ENCODE measurements at places on chromosomes 2 and 18.

DNA sequence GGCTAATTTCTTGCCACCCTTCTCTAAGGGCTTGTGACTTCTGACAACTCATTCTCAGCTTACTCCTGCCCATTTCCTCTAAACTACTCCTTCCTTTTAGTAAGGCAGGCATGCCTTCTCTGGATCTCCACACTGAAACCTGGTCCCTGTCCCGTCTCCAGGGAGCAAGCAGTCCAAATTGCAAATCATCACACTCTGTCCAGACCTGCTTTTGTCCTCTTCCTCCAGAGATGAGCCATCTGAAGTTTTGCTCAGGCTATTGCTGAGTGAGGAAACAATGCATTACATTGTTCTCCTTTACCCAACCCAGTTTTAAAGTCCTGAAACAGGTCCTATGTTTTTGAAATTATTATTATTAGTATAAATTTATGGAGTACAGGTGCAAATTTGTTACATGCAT lies 57.3 kb downstream of the ARHGAP25 start:
- no peak for DNase-seq

DNA sequence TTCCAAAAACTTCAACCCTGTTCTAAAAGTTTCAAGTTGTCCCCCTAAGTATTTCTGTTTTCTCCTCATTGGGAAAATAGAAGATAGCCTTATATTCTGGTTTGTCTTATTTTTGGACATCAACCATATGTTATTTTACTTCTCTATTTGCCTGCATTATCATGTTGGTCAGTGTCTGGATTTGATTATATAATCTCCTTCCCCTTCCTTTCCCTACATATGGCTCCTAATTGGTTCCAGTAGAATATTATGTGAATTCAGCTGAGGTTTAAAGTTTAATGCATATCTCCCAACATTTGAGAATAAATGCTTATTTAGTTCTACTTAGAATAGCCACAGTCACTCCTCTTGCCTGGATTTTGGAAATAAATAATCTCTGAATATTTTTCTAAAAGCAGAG lies 66.9 kb downstream of the OXER1 start:
- DNase-seq: peak; percentile 21

- peak; percentile 31 for DNase-seq
Observed at GRCh38 chr2:73939419-73939818, 12.7 kb downstream of the DGUOK start.

DNA sequence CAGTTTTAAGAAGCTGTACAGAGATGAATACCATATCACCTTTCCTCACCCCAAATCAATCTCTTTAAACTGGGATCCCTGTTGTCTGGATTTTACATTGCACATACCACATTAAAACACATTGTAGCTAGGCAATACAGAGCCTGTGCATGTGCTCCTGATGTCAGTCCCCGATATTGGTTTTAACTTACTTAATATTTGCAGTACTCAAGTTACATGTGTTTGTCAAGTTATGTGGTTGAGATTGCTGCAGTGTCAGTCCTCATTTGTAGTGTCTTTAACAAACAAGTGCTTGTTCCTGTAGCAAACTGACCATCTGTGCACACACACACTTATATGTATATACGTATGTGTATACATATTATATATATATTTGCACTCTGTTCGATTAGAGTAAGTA lies 10.4 kb upstream of the UBE2E3 start:
- DNase-seq: no peak

DNA sequence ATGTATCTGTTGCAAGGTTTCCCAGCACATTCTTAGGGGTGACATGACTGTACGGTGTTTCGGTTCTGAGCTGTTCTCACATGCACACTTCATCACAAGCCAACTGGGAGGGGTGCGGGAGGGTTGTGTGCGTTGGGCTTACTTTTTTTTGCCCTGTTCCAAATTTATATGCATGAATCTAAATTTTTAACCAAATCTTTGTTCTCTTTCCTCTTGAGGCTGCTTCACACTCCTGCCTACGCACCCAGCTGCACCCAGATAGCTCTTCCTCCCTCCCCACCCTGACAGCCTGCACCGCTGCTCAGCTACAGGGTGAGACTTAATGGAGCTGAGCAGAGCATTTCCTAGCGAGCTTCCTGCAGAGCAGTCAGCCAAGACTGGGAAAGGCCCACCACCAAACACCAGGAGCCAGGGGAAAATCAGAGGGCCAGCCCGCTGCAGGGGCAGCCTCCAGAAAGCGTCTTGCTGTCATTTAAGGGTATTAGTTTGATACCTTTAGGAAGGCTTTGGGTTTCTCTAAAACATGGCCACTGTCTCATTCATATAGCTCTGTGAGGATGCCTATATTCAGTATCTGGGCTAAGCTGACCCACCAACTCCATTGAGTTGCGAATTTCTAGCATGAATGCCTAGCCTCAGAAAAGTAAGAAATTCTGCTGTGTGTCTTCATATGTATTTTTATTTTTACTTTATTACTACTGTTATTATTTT lies 84.5 kb downstream of the POU3F3 start:
- DNase-seq: no peak

GRCh38 chr2:148998165-148998830 lies 40.2 kb upstream of the LYPD6B start:
- no peak for DNase-seq

- DNase-seq: no peak
Observed at GRCh38 chr2:23118313-23118712, 266.7 kb upstream of the KLHL29 start.

- no peak for DNase-seq
Observed at GRCh38 chr2:44705356-44705755, 236.1 kb upstream of the SIX3 start.

GRCh38 chr18:79947881-79948610 lies 3.4 kb downstream of the SLC66A2 start:
- no peak for DNase-seq

- DNase-seq: no peak
Observed at GRCh38 chr2:197261808-197262226, 48.8 kb downstream of the ANKRD44 start.

DNA sequence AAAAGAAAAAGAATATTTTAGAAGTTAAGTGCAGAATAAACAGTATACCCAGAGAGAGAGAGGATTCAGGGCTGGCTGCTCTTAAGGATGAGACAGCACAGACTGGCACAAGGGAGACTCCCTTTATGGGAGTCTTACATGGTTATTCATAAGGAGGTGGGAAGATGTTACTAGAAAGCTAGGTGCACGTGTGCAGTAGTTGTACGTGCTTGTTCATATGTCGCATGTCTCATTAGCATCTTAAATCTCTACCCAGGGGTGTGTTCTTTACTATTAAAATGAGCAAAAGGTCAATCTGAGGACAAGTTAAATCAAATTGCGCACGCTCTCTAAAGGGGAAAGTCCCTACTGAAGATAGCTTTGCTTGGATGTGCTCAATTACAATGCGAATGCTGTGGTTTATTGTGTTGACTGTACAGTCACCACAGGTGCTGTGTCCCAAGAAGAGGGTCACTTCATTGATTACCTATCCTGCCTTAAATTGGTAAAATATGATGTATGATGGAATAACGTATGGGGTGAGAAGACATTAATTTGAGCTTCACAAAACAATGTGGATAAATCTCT lies 368.0 kb upstream of the SPHKAP start:
- DNase-seq: no peak

DNA sequence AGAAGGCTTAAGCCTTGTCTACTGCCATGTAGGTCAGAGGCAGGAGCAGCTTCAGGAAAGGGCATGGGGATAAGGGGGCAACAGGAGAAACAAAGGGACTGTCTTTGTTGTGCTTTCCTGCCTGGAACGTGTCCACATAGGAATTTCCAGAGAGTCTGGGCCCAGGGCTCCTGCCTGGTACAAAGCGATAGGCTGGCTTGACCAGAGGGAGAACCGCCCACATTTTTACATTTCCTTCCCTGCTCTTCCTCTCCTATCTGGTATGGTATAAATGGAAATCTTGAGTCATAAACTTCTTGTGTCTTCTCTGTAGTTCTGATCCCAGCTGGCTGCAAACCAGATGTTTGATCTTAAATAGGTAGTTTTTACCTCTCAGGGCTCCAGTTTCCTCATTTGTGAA lies 414.8 kb downstream of the HRH4 start:
- no peak for DNase-seq

DNA sequence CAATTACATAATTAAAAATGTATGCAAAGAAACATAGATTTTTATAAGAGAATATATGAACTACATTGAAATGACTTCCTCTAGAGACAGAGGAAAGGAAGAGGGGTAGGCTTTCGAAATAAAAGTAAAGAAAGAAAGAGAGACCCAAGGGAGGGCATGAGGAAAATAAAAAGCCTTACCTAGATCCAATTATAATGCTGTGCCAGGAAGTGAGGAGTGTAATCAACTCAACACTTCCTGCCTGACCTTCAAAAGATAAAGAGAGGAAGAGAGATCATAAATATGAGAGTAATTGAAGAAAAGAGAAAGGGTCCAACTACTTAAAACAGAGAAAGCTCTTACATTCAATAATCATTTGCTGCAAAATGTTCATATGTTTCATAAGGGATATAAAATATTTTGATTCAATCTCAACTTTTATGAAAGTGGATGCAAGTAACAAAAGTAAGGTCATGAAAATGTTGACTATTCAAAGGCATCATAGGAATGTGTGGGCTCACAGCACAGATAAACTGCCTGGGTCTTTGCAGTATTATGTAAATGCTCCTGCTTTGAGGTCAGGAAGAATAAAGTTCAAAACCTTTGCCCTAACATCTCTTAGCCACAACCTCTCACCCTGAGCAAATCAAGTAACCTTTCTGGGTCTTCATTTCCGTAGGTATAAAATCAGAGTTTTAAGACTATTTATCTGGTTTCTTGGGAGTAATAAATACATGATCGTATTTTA lies 1237.7 kb downstream of the LRP1B start:
- DNase-seq: peak; percentile 26

DNA sequence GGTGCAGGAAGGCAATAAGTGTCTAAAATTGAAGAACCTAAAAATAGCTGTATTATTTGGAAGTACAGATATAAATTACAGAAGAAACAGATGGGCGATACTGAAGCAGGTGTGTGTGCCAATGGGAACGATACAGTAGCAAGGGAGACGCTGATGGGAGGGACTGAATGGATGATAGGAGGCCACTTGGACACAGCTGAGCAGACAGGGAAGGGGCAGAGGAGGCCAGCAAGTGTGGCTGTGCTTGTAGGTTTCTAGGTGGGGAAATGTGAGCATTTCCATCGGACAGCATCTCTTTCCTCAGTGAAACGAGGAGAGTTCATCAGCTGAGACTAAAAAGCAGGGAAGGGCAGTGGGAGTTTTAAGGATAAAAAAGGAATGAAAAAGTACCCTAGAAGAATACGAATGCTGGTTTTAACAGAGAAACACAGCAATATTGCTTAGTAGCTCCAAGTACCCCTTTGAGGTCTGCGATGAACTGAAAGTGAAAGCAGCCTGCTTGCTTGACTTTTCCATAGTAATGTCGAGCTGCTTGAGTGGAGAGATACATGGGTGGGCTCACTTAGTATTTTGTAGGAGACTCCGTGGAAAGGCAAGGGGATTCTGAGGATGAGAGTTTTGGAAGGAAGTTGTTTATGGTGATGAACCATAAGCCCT lies 91.7 kb upstream of the EPC2 start:
- DNase-seq: no peak

GRCh38 chr2:152386266-152386665 lies 51.3 kb downstream of the FMNL2 start:
- DNase-seq: no peak

GRCh38 chr2:197969391-197969893 lies 165.0 kb downstream of the PLCL1 start:
- peak; percentile 92 for DNase-seq

DNA sequence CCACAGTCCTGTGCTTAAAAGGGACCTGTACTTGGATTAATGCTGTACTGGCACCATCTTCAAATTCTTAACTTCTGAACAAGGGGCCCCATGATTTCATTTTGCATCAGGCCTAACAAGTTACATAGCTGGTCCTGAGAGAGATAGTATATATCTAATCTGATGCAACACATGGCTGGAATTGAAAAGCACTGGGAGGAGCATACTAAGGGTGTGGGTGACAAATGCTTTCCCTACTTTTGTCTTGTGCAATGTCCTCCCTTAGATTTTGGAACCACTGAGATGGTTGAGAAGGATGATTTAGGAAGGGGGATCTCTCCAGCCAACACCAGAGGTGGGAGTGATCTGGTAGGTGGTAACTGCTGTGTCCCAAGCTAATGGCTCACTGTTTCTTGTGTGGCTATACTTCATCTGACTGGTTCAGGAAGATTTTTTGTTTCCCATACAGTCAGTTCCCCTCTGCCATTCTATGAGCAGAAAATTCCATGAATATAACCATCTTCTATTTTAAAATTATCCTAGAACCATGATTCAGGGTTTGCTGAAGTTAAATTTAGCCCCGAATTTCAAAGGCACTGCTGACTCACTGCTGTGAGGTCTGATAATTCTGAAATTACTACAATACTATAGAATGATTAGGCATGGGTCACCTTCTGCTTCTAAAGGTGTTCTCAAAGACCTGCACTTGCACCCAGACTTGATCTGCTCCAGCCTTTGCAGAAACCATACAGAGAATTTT lies 108.3 kb upstream of the NCKAP5 start:
- DNase-seq: peak; percentile 94

GRCh38 chr2:170816504-170817092 lies at the start of gene GAD1:
Gene GAD1 (plus strand): TSS chr2:170816887. CDS start chr2:170818592, 1,705 bp downstream.
- peak; percentile 47 for DNase-seq

- peak; percentile 59 for DNase-seq
Observed at GRCh38 chr2:41600460-41600859, 447.4 kb upstream of the PKDCC start.

- no peak for DNase-seq
Observed at GRCh38 chr2:9086465-9086864, 83.0 kb upstream of the MBOAT2 start.

DNA sequence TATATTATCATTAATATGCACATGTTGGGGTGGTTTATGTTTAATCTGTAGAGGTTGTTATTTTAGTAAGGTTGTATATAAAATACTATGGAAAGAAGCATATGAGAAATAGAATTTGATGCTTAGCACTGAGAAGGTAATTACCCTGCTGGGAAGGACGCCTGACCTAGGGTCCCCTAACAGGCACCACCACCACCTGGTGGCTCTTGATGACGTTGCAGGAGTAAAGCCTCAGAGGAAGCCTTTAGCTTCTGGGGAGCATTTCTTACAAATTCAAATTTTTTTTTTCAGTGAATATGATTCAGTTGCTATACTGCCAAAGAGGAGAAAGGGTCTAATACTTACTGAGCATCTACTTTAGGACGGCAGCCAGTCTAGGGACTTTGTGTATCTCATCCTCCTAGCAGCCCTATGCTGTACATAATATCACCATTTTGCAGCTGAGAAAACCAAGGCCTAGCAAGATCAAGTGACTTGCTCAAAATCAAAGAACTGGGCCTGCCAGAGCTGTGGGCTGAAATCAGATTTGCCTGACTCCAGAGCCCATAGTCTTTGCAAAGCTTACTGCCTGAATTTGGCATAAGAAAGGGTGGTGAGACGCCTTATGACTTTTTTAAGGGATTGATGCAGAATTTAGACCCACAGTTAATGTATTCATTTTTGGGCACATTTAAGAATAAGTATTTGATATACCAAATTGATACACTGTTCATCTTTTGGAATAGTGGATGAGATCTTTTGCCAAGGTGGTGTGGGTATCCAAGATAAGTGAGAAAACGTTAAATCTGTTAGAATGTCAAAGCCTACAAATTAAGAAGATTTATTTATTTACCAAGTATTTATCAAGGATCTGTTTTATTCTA lies 78.8 kb upstream of the GAREM1 start:
- peak; percentile 34 for DNase-seq

- DNase-seq: no peak
Observed at GRCh38 chr2:202681688-202682205, 47.0 kb downstream of the FAM117B start.

Measured in fibroblast of upper back skin (primary cell).